ENCODE measurements at places on chromosomes 5 and 9.

DNA sequence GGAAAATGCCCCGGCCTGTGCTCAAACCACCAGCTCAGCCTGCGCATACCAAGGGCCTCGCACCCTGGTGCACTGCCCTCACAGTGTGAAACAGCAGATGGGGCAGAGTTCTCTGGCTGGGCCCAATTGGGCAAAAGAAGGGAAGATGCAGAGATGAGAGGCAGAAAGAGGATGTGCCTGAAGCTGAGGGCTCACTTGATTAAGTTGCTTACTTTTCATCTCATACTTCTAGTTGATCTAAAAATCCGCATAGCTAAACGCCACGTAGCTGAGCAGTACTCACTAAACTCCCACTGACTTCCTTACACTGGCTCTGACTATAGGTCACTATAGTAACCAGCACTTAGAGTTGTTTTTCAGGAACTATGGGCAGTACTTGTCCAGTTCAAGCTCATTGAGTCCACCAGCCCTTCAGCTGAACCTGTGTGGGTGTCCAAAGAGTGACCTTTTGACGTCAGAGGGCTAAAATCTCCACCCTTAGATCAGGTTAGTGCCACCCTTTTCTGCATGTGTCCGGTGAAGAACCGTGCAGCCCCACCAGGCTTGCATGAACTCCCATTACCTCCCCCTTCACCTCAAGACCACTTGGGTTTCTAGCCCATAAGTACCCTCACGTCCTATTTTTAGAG is 215.2 kb downstream of the AUH start:
- DNase-seq = no peak

- DNase-seq = no peak
Measured at GRCh38 chr5:25459082-25459481, 814.3 kb upstream of the CDH10 start.

DNA sequence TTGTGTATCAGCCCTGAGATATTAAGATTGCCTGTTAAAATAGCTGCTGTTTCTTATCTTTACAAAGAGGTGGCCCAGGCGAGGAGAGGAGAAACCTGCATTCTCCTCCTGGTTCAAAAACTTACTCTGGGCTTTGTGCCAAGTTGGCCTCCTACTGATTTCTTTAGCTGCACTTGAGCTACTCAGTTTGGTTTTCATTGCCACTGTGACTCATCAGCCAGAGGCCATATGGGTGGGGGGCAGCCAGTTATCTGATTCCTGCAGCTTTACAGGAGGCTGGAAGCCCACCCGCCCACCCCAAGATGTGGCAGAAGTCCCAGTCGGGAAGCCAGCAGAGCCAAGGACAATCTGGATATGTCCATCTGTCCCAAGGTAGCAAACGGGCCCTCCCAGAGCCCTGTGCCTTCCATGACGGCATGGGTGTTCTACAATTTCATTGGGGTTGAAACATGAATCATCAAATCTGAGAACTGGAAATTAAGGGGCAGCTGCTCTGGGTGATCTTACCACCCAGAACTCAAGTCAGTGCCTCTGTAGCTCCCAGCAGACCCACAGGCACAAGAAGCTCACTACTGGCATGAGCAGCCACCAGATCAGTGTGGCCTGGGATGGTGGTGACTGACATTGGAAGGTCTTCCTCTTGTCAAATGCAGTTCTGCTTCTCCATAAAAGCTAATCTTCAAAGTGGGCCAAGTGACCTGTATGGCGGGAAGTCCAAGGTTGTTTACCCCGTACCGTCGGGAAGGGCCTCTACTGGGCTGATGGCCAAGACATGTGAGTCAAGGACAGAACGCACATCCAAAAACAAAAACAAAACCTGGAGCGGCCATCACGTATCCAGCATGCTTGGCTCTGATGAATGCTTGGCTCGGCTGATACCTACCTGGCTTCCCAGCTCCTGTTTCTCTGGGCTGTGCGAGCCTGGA is 15.6 kb downstream of the FCN2 start:
- DNase-seq = peak; percentile 54

GRCh38 chr9:120741191-120741590 is 26.9 kb upstream of the MEGF9 start:
- DNase-seq = no peak

DNA sequence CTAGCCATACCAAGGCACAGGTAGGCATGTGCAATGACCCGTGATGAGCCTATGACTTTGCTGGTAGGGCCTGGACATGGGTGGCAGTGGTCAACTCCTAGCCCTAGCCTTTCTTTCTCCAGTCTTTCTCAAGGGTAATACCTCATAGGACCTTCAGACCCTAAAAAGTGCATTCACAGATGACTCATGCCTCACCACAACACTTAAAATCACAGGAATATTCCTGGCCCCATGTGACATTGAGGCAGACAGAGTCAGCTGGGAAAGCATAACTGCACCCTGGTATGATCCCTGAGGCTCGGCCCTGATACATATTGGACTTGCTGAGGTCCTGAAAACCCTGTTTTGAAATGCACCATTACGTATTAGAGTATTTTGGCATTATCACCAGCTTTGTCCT is 449.5 kb downstream of the HINT1 start:
- DNase-seq = no peak

DNA sequence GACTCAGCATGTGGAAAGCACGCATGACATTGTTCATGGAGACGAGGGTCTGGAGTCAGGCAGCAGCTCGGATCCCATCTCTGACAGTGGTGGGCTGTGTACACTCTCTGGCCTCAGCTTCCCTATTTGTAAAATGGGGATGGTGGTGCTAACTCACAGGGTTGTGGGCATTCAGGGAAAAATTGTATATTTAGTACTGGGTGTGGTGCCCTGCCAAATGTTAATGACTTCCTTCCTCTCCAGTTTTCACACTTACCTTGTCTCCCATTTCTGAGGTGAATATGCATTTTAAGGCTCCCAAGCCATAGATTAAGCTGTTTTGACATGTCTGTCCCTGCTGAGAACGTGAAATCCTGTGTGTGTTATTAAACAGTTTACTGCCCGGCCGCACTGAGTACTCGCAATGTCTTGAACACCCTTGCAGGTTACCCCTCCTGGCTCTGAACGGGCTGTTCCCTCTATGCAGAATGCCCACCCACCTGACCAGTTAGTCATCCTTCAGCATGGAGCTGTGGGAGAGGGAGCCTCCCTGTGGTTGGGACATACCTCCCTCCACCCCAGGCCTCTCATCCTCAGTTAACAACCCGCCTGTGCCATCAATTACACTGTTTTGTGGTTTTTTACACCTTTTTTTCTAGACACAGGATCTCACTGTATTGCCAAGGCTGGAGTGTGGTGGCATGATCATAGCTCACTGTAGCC is 25.8 kb downstream of the TJP2 start:
- no peak for DNase-seq

GRCh38 chr5:999032-999501 is 9.5 kb upstream of the NKD2 start:
- DNase-seq = no peak

DNA sequence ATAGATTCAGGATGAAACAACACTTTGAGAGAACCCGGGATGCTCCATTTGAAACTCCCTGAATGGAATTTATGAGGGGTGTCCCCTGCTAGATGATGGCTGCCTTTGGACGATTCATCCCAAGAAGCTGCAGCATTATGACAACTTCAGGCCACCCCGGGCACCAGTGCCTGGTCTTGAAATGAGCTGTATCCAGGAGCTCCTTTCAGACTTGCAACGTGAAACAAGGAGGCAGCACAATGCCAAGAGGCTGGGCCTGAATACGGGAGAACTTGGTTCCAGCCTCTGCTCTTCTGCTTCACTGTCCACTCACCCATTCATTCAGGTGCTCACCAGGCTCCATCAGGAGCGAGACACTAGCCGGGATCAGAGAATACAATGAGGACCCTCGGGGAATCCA is 78.3 kb downstream of the STK10 start:
- DNase-seq = no peak
